ENCODE measurements at places on chromosomes 1 and 21.

- no peak for DNase-seq
Observed at GRCh38 chr1:28640766-28641165, 2.1 kb downstream of the TAF12 start.

GRCh38 chr1:82901561-82901960 lies 1097.4 kb downstream of the TTLL7 start:
- peak; percentile 52 for DNase-seq

DNA sequence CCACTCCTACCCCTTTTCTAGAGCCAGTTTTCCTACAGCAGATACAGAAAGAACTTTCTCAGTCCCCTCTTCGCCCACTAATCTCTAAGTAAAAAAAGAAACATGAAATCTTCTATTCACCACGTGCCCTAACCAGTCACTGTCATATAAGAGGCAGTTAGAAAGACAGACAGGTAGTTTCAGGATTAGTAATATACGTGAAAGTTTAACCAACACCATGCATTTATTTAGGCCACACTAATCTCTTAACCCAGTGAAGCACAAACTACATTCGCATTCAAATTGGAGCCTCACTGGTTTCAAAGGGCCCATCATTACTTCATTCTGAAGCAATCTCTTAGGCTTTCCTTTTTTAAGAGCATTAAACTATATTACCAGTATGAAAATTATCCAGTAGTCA lies 10.1 kb downstream of the GPATCH2 start:
- DNase-seq: no peak

- no peak for DNase-seq
Observed at GRCh38 chr1:27523337-27524020, 33.5 kb upstream of the WASF2 start.

DNA sequence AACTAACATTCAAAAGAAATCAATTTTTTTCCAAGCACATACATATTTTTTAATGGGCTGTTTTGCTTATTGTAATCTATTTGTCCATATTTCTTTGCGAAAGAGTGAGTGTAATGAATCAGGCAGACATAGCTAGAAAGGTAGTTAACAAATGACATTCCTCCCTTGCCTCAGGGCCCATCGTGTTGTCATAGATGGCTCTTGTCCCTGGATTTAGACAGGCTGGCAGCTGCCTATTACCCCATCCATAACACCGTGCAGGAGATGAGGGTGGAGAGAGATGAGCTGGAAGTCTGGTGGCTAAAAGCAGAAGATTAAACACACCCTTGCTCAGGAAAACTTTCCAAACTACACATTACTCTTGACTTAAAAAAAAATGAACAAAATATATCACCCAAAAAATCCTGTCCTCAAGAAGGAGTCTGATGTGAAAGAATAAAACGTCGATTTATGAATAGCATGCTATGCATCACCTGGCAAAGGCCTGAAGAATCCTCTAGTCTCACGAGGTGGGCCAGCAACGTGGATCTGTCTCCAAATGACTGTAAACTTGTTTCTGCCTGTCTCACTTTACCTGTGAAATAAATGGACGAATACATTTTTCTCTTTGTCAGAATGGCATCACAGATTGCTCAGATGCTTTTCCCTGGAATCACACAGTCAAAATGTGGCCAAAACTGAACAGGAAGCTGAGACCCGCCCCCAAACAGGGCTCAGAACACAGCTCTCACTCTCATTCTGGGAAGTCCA lies 55.7 kb downstream of the C21orf91 start:
- DNase-seq: no peak

DNA sequence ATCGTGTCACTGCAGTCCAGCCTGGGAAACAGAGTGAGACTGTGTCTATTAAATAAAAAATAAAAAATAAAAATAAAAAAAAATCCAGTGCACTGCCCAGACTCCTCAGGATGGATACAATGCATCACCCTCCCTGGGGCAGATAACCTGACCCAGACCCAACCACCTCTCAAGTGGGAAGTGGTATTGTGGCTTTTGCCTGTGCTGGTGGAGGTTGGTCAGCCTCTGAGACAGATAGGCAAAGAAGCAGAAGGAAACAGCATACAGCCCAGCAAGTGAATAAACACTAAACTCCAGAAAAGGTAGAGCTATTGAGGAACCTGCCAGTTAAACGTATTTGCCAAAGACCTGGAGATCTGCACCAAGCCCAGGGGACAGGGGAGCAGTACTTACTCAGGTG lies 22.0 kb downstream of the HHIPL2 start:
- no peak for DNase-seq

GRCh38 chr1:44388551-44388950 lies 16.5 kb upstream of the RNF220 start:
- DNase-seq: no peak

GRCh38 chr1:62082456-62083363 lies 111.9 kb upstream of the L1TD1 start:
- DNase-seq: peak; percentile 73

GRCh38 chr1:10507111-10507879 lies 32.5 kb downstream of the PEX14 start:
- peak; percentile 66 for DNase-seq

- no peak for DNase-seq
Observed at GRCh38 chr1:20716232-20716631, 1.6 kb downstream of the KIF17 start.

Measured in foreskin fibroblast (primary cell).